ENCODE measurements at places on chromosomes 7 and 10. TPM values are rescaled to one million over a fixed set of nuclear protein-coding genes. Genes with fewer than 3 reads are reported as not detected.
A peak's percentile ranks its signal among the peaks of the same experiment; 100 is the strongest.

- DNase-seq, result no peak
- no peaks in the 10 kb centered on the region for H3K4me1 ChIP-seq
- H3K36me3 ChIP-seq, result no peaks in the 10 kb centered on the region
- H3K4me3 ChIP-seq, result no peak overlapping the region
- no peak overlapping the region for H3K27ac ChIP-seq
Observed at GRCh38 chr7:64951250-64951848, 39.5 kb downstream of the ZNF117 start.

DNA sequence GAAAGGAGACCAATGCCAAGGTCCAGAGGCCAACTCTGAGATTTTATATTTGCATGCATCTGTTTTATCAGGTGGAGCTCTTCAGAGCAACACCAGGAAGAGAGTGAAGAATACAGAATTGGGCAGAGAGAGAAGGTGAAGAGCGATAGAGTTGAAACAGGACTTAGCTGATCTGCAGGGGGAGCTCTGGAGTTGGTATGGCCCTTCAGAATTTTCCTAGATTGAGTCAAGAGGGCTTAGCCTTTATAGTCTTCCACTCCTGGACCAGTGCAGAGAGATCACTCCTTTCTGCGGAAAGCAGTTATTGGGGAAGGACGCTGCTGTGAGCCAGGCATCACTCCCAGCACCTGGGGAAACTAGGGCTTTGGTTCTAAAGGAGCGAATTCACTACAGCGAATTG is 105.0 kb upstream of the DGKB start:
- no peak overlapping the region for H3K4me3 ChIP-seq
- H3K27ac ChIP-seq, result no peak overlapping the region

DNA sequence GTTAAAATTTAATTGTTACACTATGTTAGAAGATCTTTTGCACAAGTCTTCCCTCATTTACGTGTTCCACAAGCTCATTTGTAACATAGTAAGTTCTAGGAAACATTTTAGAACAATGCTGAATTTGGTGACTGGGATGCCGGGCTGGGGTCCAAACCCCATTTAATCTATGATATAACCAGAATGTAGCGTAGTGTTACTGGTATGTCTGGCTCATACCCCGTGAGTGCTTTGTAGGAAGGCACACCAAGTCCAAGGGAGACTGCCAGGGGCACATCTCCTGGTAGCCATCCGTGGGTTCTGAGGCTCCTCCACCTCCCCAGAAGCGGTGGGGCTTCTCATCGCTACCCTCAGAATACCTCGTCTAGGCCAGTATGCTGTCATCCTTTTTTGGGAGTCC is 21.3 kb upstream of the TMEM236 start:
- no peaks in the 10 kb centered on the region for H3K36me3 ChIP-seq
- no peaks in the 10 kb centered on the region for H3K4me1 ChIP-seq
- no peak for DNase-seq
- no peak overlapping the region for H3K4me3 ChIP-seq
- no peak overlapping the region for H3K27ac ChIP-seq
- H3K27me3 ChIP-seq, result no peaks in the 10 kb centered on the region

DNA sequence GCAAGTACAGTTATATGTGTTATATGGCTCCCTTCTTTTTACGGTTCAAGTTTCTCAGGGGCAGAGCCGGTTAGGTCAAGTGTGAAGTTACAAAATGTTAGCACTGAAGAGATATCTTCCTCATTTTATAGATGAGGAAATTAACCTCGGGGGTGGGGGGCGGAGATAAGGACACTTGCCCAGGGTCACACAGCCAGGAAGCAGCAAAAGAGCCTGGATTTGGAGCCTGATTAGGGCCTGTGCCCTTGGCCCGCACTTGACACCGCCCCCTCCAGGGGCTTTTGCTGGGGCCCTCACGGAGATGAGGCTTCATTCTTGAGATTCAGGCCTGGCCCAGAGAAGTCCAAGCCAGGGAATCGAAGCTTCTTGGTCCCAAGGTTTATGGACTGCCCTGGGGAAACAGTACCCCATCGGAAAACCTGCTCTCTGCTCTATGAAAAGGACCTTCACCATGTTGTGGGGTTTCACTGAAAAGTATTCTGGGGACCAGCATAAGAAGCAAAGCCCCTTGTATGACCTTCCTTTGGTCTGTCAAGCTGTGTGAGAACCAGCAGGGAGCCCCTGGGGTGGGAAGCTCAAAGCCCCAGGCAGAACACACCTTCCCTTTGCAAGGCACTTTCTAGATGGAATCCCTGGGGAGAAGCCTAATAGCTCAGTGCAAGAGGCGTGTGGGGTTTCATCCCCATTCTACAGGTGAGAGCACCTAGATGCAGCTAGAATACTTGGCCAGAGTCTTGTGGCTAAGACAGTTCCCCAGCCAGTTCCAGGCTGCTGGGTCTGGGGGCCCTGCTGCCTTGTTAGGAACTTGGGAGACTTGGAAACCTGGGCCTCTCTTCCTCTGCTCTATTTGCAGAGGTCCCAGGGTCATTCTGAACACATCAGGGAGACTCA is 21.9 kb downstream of the UNC5B start:
- DNase-seq, result no peak
- no peak overlapping the region for H3K27ac ChIP-seq
- no peaks in the 10 kb centered on the region for H3K27me3 ChIP-seq
- H3K4me1 ChIP-seq, result no peaks in the 10 kb centered on the region

DNA sequence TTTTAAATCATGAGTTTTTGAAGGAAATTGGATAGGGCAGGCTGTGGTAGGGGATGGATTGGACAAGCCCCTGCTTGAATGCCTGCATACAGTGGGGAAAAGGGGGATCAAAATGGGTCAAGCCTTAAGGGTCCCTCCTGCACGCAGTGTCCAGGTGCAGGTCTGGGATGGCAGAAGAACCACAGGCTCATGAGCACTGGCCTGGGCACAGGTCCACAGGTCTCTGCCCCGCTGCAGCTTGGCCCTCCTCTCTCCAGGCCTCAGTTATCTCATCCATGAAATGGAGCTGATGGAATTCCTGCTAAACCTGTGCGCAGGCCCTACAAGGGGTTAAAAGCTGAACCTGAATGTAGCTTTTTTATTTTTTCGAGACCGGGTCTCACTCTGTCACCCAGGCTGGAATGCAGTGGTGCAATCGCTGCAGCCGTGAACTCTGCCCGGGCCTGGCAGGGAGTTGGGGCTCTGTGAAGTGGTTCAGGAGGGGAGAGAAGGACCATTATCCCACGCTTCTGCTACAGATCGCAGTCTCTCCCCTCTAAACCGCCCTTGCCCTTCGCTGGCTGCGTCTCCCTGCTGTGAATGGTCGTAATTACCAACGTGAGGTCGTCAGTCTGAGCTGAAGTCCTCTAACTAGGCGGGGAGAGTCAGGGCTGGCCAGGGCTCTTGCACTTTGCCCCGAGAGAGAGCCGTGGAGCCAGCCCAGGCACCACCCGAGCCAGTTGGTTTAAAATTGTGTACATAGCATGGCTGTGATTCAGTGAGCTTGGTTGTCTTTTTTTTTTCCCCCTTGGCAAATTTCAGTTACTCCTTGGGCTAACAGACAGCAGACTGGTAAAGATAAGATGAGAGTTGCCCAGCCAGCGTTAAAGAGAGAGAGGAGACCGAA is 77.5 kb upstream of the GTF2I start:
- H3K36me3 ChIP-seq, result peaks cover 4% of the 10 kb centered on the region
- no peak overlapping the region for H3K4me3 ChIP-seq
- H3K27me3 ChIP-seq, result no peaks in the 10 kb centered on the region
- peak overlapping the region; percentile 38 for H3K27ac ChIP-seq
- DNase-seq, result no peak
- peaks cover 10% of the 10 kb centered on the region for H3K4me1 ChIP-seq

GRCh38 chr7:99379043-99379577 is 4.6 kb downstream of the ARPC1B start:
- DNase-seq, result peak; percentile 90
- H3K27me3 ChIP-seq, result no peaks in the 10 kb centered on the region
- peak overlapping the region; percentile 85 for H3K27ac ChIP-seq
- H3K4me3 ChIP-seq, result no peak overlapping the region
- H3K36me3 ChIP-seq, result no peaks in the 10 kb centered on the region

DNA sequence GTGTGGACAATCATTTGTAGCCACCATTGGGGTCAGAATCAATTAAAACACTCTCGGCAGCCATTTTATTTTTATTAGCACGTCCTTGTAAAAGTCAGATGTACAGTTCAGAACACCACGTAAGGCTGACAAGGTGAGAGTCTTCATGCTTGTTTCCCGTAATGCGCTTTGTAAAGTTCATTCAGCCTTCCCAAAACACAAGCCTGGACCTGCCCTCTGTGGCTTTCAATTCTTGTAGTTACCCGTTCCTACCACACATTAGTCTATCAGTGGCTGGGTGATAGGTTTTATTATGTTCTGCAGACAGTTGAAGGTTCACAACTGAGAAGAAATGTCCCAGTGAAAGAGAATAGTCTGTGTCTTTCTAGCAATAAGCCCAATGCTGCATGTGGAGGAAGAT is 35.4 kb downstream of the GAD2 start:
- H3K27me3 ChIP-seq, result no peaks in the 10 kb centered on the region
- DNase-seq, result no peak
- H3K4me3 ChIP-seq, result no peak overlapping the region
- no peaks in the 10 kb centered on the region for H3K4me1 ChIP-seq

GRCh38 chr7:30726296-30727006 is 25.5 kb upstream of the INMT start:
- DNase-seq, result no peak
- H3K27me3 ChIP-seq, result no peaks in the 10 kb centered on the region
- H3K36me3 ChIP-seq, result no peaks in the 10 kb centered on the region
- no peak overlapping the region for H3K4me3 ChIP-seq

GRCh38 chr7:47882635-47883034 is 65.6 kb downstream of the PKD1L1 start:
- no peaks in the 10 kb centered on the region for H3K27me3 ChIP-seq
- no peaks in the 10 kb centered on the region for H3K36me3 ChIP-seq
- H3K4me3 ChIP-seq, result no peak overlapping the region
- no peak for DNase-seq
- H3K4me1 ChIP-seq, result no peaks in the 10 kb centered on the region

DNA sequence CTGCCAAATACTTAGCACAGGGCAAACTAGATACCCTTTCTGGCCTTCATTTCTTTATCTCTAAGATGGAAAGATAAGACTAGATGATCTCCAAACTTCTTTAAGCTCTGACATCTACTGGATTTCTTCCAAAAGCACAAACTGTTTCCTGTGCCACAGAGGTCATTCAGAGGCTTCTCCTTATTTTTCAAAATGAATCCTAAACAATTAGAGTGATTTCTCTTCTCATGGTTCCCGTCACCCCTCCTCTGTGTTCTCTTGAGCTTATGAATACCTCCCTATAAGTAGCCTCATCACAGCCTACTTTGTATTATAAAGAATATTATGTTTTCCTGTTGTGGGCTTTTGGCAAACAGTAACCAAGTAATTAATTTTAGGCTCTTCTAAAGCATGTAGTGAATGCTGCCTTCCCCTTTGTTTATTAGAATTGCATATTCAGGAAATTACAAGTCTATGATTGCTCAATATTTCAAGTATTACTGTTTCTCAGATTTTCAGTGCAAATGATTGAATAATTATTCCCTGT is 179.5 kb downstream of the REEP3 start:
- H3K4me3 ChIP-seq, result no peak overlapping the region
- peak overlapping the region; percentile 68 for H3K27ac ChIP-seq
- no peaks in the 10 kb centered on the region for H3K36me3 ChIP-seq
- H3K27me3 ChIP-seq, result no peaks in the 10 kb centered on the region
- peaks cover 39% of the 10 kb centered on the region for H3K4me1 ChIP-seq

DNA sequence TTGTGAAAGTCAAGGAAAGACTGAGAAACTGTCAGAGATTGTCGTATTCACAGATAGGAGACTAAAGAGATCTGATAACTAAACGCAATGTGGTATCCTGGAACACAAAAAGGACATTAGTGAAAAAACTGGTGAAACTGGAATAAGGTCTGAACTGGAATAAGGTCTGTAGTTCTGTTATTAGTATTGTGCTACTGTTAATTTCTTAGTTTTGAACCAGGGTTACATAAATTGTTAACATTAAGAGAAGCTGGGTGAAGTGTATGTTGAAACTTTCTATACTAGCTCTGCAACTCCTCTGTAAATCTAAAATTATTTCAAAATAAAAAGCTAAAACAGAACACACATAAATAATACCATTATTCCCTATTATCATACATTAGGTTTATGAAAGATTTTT is 3.4 kb upstream of the NT5C2 start:
- H3K4me3 ChIP-seq, result no peak overlapping the region
- no peak overlapping the region for H3K27ac ChIP-seq
- peaks cover 10% of the 10 kb centered on the region for H3K4me1 ChIP-seq
- no peaks in the 10 kb centered on the region for H3K27me3 ChIP-seq

GRCh38 chr7:45435846-45436245 is 138.3 kb upstream of the ADCY1 start:
- H3K4me1 ChIP-seq, result no peaks in the 10 kb centered on the region
- H3K36me3 ChIP-seq, result no peaks in the 10 kb centered on the region

GRCh38 chr7:80127412-80128160 is 7.0 kb upstream of the GNAI1 start:
- no peak for DNase-seq
- H3K4me3 ChIP-seq, result no peak overlapping the region
- H3K4me1 ChIP-seq, result no peaks in the 10 kb centered on the region
- no peaks in the 10 kb centered on the region for H3K36me3 ChIP-seq

DNA sequence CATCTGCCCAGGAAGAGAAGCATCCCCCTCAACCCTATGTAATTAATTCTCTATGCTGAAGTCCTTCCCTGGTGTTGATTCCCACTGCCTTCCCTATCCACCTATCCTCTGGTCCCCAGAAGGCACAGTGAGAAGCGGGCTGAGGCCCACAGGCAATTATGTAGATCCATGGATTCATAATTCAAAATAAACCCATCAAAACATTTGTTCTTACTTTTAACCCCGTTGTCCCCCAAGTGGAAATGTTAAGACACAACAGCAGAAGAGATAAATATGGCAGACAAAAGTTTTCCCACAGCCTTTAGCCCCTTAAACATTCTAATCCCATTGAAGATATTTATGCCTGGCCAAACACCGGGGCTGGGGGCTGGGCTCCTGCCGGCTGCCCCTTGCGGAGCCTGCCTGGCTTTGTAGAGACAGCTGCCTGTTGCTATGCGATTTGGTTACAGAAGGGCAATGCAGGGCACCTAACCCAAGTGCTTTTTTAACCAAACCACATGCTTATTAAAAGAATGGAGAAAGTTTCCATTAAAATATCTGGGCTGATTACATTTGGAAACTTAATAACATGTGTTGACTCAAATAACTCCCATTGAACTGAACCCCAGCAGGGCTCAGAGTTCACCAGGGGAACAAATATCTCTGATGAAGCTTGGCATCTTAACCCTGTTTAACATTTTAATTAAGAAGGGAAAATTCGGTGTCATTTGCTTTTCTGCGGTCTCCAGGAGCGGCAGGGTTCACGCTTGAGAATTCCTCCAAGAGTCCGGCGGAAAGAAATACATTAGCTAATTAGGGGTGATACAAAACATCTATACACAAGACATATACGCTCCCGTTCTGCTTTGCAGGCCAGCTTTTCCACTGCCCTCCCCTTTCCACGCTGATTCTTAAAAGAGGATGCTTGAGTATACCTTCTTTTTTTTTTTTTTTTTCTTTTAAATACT is 110.8 kb upstream of the FGFR2 start:
- no peaks in the 10 kb centered on the region for H3K27me3 ChIP-seq
- no peaks in the 10 kb centered on the region for H3K4me1 ChIP-seq
- H3K27ac ChIP-seq, result no peak overlapping the region
- no peaks in the 10 kb centered on the region for H3K36me3 ChIP-seq
- no peak overlapping the region for H3K4me3 ChIP-seq

- H3K4me3 ChIP-seq, result peak overlapping the region; percentile 4
- H3K36me3 ChIP-seq, result no peaks in the 10 kb centered on the region
- peak; percentile 96 for DNase-seq
- H3K27me3 ChIP-seq, result no peaks in the 10 kb centered on the region
Observed at GRCh38 chr10:93465806-93466675, 16.1 kb downstream of the MYOF start.

Gene PBLD
- 9.1 TPM for total RNA-seq

Gene PALD1
- 33.8 TPM for total RNA-seq

Gene CALCR
- total RNA-seq, result not detected

Gene APBB1IP
- total RNA-seq, result 5.0 TPM

Gene KIF11
- total RNA-seq, result 0.95 TPM

Gene PLXNA4
- total RNA-seq, result 3.4 TPM

Gene GIMAP2
- 9.2 TPM for total RNA-seq

Gene TMEM273
- total RNA-seq, result 8.0 TPM

Gene ADARB2
- total RNA-seq, result 5.9 TPM

Gene CTTNBP2
- total RNA-seq, result 9.4 TPM

Data from sigmoid colon (tissue), 7 donors.